ENCODE measurements at places on chromosomes 13 and 19.

- DNase-seq = no peak
These were observed 6.6 kb upstream of the EID2 start for GRCh38 chr19:39546599-39546998.

DNA sequence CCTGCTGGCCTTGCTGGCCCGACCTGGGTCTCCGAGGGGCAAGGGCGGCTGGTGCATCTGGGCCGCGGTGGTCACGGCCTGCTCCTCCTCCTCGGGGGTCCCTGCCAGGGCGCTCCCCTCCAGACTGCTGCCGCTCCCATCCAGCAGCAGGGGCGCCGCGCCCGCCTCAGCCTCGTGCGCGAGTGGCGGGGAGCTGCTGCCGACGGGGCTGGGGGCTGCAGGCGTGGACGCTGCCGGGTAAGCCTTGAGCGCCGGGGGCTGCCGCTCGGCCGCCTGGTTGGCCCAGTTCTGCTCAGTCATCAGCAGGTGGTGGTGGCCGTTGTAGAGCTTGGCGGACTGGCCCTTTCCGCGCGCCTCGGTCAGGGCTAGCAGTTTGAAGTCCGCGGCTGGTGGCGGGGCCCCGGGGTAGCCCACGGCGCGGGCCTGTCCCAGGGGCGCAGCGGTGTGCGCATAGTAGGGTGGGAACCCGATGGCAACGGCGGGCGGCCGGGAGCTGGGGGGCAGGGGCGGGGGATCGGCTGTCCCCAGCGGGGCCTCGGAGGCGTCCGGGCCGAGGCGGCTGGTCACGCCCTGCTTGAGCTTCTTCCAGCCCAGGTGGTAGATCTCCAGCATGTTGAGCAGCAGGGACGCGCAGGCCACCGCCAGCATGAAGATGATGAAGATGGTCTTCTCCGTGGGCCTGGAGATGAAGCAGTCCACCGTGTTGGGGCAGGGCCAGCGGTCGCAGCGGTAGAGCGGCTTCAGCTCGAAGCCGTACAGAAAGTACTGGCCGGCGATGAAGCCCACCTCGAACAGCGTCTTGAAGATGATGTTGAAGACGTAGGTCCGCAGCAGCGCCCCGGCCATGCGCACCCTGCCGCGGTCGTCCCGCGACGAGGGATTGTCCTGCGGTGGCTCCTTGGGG, 18.6 kb downstream of the GJA3 start:
- DNase-seq = no peak

DNA sequence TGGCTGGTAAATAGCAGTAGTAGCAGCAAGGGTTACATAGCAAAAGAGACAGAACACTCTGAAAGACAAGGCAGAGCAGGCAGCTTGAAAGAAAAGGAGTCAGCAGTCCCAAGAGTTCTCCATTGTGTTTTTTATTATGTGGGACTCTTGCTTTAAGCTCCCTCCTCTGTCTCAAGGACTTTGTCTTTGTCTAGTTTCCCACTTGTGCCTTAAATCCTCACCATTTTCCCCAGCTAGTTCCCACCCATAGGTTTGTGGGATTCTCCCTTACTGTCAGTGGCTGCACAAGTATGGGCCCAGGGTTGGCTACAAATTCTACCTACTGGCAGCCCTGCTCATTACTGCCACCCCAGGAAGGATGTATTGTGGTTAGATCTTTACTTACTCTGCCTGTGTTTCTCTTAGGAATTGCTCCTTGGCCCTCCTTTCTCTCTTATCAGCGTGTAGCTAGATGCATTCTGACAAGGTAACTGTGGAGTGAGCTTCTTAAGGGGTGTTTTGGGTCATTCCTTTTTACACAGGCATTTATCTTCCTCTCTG, 413.4 kb upstream of the PCDH9 start:
- DNase-seq = no peak

DNA sequence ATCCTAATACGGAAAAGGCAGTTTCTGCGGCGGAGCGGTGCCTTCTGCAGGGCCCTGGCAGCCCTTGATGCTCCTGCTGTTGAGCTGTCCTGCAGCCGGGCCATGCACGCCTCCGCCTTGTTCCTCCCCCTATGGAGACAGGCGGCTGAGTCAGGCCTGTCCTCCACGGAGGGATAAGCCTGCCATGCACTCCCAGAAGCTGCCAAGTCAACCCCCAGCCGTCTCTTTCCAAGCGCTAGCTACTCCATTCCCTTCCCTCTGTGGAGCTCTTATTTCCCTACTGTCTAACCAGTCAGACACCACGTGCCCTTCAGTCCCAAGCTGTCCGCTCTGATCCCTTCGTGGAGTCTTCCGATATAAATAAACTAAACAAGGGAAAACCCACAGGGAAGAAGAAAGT, 197.0 kb downstream of the COL4A1 start:
- DNase-seq = no peak

DNA sequence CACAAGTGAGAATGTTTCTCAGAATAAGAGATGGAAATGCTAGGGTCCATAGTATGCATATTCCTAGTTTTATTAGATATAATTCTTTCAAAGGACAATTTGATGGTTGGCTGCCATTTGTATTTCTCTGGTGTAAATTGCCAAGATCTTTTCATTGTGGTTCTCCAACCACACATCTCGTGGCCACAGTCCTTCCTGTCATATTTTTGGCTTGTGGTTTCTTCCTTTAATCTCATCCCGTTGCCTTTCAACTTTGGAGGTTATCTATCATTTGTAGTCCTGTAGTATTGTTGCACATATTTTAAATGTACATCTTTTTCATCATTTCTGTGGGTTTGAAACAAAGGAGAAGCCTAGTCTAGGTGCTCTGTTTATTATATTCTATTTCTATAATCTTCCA, 61.2 kb downstream of the WASF3 start:
- DNase-seq = no peak

DNA sequence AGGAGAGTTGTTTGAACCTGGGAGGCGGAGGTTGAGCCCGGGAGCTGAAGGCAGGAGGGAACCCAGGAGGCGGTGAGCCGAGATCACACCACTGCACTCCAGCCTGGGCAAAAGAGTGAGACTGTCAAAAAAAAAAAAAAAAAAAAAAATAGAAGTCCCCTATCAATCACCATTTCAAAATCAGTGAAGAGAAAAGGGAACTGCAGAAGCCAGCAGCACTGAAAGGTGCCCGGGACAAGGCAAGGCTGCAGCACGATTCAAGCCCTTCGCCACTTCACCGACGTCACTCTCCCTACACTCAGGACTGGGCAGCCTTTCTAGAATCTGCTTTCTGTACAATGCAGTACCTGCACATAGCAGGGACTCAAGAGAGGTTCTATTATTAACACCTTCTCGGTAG, 21.9 kb upstream of the USP12 start:
- no peak for DNase-seq

- no peak for DNase-seq
These were observed 630 bp downstream of the COQ8B start for GRCh38 chr19:40716031-40716481.

GRCh38 chr19:56834564-56835375, 5.8 kb downstream of the PEG3 start:
- no peak for DNase-seq

GRCh38 chr13:41678848-41679247, 221.5 kb downstream of the RGCC start:
- no peak for DNase-seq

DNA sequence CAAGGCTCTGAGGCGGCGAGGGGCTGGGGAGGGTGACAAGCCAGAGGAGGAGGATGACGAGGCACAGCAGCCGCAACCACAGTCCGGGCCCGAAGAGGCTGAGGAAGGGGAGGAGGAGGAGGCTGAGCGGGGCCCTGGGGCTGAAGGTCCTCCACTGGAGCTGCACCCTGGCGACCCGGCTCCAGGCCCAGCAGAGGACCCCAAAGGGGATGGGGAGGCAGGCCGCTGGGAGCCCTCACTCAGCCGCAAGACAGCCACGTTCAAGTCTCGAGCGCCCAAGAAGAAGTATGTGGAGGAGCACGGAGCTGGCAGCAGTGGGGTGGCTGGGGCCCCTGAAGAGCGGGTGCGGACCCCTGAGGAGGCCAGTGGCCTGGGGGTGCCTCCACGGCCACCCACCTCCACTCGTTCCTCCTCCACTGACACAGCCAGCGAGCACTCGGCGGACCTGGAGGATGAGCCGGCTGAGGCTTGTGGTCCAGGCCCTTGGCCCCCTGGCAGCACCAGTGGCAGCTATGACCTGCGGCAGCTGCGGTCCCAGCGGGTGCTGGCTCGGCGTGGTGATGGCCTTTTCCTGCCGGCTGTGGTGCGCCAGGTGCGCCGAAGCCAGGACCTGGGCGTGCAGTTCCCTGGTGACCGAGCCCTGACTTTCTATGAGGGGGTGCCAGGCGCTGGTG, 2.9 kb downstream of the CIC start:
- no peak for DNase-seq

DNA sequence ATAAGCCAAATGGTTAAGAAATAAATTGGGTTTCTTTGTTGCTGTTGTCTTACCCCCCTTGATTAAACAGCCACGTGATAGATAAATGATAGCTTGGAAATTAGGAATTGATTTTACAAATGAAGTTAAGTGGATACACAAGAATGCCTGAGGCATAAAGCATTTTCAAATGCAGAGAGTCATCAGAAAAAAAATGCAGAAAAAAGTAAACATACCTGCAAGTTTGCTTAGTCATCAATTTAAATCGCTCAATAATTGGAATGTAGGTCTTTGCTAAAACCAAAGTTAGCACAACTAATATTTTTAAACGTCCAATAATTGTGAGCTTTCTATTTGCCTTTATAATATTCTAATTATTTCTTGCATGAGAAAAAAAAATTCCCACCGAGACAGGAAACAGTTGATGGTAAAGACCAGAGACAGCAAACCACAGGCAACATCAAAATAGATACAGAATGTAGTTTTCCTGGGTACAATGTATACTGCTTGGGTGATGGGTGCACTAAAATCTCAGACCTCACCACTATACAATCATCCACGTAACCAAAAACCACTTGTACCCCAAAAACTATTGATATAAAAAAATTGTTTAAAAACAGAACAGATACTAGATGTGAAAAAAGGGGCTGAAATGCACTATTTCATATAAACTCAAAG, 924.0 kb downstream of the PCDH9 start:
- DNase-seq = no peak

- DNase-seq = no peak
These were observed 3.6 kb upstream of the ASF1B start for GRCh38 chr19:14139944-14140343.

DNA sequence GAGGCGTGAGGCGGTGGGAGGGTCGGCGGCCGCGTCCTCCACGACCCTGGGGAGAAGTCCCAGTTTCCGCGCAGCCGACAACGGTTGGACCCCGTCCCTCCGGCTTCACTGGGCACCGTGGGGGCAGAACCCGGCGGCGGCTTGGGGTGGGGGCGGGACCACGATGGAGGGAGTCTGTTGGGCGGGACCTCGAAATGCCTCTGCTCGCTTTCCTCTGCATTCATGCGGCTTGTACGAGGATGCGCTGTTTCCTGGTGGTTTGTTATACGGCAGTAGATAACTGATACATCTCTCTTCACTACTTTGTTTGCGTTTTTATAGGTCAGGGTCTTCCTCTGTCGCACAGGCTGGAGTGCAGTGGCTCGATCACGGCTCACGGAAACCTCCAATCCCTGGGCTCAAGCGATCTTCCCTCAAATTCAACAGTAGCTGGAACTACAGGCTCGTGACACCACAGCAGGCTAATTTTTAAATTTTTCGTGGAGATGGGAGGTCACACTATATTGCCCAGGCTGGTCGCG, 24.6 kb upstream of the ZNF846 start:
- no peak for DNase-seq

GRCh38 chr13:113854238-113855011, 9.5 kb downstream of the GAS6 start:
- no peak for DNase-seq

GRCh38 chr19:41133260-41133659, 19.0 kb downstream of the CYP2F1 start:
- no peak for DNase-seq

DNA sequence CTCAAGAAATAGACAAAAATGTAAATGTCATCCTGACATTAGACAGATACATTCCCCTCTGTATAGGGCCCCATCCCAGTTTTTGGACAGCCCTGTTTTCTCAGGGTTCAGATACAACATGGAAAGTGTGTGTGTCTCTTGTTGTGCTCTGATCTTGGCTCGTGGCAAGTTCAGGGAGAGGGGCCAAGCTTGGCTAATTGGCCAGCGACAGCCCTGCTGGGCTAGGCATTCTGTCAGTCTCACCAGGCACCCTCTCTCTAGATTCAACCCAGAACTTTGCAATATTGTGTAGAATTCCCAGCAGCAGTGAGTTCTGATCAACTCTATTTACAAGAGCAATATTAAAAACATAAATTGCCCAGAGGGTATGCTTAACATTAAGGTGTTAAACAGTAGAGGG, 30.1 kb downstream of the MTUS2 start:
- DNase-seq = no peak

GRCh38 chr19:6475321-6476108, 6.1 kb downstream of the DENND1C start:
- no peak for DNase-seq

GRCh38 chr19:5985098-5985783, 7.3 kb upstream of the RANBP3 start:
- DNase-seq = no peak

DNA sequence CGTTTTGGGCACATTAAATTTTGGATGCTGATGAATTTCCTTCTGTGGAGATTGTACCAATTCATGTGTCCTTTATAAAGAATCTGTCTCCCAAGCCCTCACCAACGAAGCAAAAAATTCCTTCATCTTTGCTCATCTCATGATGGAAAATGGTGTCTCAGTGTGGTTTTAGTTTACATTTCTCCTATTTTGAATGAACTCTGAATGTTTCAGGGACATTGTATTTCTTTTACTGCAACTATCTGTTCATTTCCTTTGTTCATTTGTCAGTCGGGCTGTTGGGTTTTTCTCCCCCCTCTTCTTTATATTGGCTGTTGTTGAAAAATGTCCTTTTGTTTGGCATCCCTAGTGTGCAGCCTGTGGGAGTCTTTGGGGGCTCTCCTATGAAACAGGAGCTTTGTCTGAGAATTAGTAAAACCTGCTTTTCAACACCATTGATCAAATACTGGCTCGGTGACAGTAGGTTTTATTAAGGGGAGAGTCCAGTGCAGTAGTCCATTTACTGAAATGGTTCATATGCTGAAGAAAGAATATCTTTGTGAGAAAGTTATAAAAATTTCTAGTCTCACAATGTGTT, 91.3 kb upstream of the C1QTNF9B start:
- DNase-seq = no peak

DNA sequence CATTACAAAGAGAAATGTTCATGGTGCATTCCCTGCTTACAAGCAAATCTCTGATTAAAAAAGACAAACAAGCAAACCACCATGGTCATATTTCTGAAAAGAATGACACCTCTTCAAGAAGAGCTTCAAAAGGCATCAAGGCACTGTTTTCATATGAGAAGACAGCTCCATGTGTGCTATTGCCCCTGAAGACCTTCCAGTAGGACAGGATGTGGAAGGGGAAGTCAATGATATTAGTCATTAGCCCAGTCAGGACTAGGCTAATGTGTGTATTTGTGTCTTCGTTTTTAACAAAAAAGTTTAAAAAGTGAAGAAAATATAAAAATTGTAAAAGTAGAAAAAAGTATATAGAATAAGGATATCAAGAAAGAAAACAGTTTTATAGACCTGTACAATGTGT, 534.7 kb upstream of the ARGLU1 start:
- DNase-seq = no peak

DNA sequence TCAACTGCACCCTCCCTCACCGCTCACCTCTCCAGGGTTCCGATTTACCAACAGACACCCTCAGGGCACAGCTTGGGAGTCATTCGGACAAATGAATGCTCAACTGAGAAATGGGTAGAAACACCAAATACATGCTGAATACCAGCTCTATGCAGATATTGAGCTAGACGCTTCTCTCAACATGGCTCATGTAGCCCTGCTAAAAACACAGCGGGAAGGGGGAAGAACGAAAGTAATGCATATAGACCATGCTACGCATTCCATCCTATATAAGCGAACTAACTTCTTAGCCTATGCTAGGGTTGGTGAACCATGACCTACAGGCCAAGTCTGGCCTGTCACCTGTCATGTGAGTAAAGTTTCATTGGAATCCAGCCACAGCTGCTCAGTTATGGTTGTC, 304.0 kb downstream of the UQCRFS1 start:
- no peak for DNase-seq
